ENCODE measurements at places on chromosomes 1 and 21.

- H3K4me3 ChIP-seq, result no peak overlapping the region
- peak overlapping the region; percentile 51 for H3K27ac ChIP-seq
Observed at GRCh38 chr1:8097077-8097799, 71.1 kb upstream of the ERRFI1 start.

DNA sequence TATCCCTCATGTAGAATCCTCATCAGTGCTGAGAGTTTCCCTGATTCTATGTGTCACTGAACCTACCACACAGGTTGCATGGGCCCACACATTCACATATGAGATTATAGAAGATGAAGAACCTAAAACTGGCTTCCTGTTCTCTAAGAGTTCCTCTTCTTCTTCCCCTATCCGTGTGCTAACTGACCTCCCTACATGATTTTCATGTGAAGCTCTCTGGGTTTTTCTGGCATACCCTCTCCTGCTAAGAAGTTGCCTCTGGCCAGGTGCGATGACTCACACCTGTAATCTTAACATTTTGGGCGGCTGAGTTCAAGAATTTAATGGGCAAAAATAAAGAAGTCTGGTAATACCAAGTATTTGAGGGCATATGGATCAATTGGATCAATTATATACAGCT lies 5.5 kb upstream of the CD244 start:
- H3K27ac ChIP-seq, result no peak overlapping the region
- no peak for DNase-seq
- no peak overlapping the region for H3K4me3 ChIP-seq
- H3K4me1 ChIP-seq, result no peaks in the 10 kb centered on the region
- H3K27me3 ChIP-seq, result no peaks in the 10 kb centered on the region

- no peak overlapping the region for H3K27ac ChIP-seq
- no peaks in the 10 kb centered on the region for H3K36me3 ChIP-seq
- H3K4me3 ChIP-seq, result no peak overlapping the region
- no peak for DNase-seq
- peaks cover 10% of the 10 kb centered on the region for H3K4me1 ChIP-seq
- no peaks in the 10 kb centered on the region for H3K27me3 ChIP-seq
Observed at GRCh38 chr1:220353229-220354012, 81.2 kb upstream of the RAB3GAP2 start.

- H3K27ac ChIP-seq, result no peak overlapping the region
- H3K4me3 ChIP-seq, result no peak overlapping the region
- no peaks in the 10 kb centered on the region for H3K4me1 ChIP-seq
- H3K36me3 ChIP-seq, result no peaks in the 10 kb centered on the region
- H3K27me3 ChIP-seq, result no peaks in the 10 kb centered on the region
- DNase-seq, result no peak
Observed at GRCh38 chr1:110594456-110595352, 11.5 kb downstream of the KCNA2 start.

DNA sequence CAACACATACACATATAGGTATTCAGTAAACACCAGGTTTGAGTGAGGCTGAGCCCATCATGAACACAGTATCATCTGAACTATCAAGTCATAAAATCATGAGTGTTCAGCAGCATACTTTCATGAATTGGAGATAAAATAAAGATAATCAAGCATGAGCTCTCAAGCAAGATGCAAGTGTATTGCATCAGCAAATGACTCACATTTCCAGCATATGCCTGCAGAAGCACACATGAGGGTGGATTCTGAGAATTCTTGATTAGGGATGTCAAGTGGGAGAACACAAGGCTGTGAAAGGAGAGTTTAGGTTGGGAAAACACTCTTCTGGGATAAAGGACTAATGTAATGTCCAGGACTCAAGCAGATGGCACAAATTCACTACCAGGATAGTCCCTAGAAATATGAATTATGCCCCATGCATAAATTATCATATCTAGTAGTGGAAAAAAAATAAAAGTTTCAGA lies 299.2 kb downstream of the SRGAP2C start:
- H3K4me1 ChIP-seq, result no peaks in the 10 kb centered on the region
- H3K27ac ChIP-seq, result no peak overlapping the region
- no peaks in the 10 kb centered on the region for H3K36me3 ChIP-seq
- DNase-seq, result no peak

All from heart right ventricle (tissue), 16 donors.